ENCODE measurements at places on chromosomes 7 and 10.

GRCh38 chr7:55623617-55624016 is 51.3 kb upstream of the VOPP1 start:
- no peak for DNase-seq

DNA sequence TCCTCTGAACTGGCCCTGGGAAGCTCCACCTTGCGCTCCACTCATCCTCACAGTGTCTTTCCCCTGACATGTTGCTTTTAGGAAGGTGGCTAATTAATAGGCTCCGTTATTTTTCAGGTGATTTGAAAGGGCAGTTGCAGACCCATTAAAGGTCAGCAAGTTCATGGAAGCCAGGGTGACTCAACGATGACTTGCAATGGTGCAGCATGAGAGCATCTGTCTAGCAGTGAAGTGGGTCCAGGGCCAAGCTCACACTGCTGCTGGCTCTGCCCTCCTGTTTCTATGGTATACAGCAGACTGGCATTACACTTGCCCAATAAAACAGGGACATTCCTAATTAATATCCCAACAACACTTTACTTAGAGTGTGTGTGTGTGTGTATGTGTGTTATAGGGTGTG is 68.8 kb upstream of the WDR11 start:
- DNase-seq: no peak

- no peak for DNase-seq
These were observed 52.9 kb upstream of the PIK3CG start for GRCh38 chr7:106812027-106812643.

- DNase-seq: no peak
These were observed 66.5 kb downstream of the TPK1 start for GRCh38 chr7:144769352-144769751.

- no peak for DNase-seq
These were observed 167.4 kb downstream of the TMEM26 start for GRCh38 chr10:61285749-61286148.

DNA sequence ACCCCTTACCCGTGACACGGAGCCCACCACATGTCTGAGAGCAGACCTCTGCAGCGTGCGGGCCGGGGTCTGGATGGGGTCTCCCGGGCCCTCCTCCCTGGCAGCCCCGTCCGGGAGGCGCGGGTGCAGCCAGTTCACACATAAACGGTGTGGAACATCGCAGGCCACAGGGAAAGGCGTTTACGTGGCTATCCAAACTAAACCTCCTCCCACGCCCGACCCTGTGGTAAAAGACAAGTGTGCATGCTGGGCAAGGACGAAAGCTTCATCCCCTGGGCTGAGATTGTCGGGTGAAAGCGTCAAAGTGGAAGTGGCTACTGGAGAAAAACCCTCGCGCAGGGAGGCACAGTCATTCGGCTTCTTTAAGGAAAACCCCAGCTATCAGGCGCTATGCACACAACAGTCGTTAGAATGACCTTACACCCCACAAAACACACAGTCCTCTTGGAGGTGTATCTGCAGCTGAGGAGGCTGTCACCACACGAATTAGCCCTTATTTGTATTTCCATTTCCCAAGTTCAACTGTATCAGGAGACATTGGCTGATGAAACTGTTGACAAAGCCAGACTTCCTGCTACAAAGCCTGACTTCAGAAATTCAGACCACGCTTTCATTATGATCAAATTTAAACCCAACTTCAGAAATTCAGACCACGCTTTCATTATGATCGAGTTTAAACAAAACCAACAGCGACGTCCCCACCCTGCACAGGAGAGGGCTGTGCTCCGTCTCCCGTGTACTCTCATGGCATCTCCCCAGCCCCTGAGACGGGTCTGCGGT is 15.3 kb downstream of the GPER1 start:
- DNase-seq: no peak

- no peak for DNase-seq
These were observed 185.1 kb downstream of the DGKI start for GRCh38 chr7:137661634-137662033.

DNA sequence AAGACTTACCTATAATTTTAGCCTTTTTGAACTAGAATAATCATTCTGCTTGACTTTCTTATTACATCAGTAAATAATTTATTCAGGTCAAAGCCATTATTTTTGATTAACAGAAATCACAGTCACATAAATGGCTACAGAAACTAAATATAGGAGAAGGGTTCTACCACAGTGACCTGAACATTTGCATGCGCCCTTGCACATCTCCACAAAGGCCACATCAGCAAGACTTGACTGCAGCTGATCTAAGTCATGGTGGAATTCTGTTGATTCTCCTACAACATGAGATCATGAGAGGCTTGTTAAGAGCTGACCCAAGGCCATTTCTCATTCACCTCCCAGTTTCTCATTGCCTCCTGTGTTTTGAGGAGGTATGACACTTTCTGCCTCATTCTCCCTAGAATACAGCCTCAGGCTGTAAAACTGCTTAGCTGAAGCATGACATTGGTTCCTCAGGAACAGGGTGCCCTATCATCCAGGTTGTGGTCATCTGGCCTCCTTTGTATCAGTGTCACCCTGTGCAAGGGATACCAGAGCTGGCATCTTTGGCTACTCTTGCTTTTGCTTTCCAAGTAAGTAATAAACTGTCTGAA is 6.7 kb upstream of the IMMP2L start:
- no peak for DNase-seq

- DNase-seq: no peak
These were observed 115.0 kb downstream of the SND1 start for GRCh38 chr7:127766831-127767459.

GRCh38 chr10:97454330-97455036 is 8.5 kb downstream of the ZDHHC16 start:
- DNase-seq: no peak

DNA sequence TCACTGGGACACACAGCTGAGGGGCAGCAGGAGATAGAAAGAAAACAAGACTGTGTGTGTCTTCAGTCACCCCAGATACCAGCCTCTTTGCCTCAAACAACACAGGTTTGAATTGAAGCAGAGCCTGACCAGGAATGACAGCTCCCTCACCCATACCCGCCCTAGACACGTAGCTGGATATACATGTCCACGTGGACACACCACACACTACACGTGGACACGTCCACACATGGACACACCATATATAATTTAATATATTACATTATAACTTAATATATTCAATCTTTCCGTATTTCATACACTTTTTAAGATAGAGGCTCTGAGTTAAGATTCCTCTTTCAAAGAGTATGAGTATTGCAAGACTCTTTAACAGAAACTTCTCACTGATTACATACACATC is 11.3 kb downstream of the GDF2 start:
- no peak for DNase-seq

GRCh38 chr7:44244282-44244681 is 43.5 kb downstream of the YKT6 start:
- no peak for DNase-seq

GRCh38 chr10:98224996-98225395 is 43.0 kb downstream of the LOXL4 start:
- no peak for DNase-seq

DNA sequence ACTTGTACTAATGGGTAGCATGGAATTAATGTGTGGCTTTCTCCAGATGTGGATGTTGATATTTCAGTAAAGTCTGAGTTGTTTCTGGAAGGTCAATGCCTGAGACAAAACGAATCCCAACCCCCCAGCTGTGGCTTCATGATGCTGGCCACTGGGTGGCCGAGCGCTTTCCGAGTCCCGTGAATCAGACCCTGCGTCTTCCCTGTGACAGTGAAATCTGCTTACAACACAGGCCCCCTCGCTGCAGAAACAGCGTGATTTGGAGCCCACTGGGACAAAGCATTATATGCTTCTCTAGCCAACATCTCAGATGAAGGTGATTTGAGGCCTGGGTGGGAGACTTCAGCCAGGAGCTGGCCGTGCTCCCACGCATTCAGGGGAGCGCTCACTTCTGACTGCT is 124.7 kb downstream of the WDR37 start:
- no peak for DNase-seq

GRCh38 chr7:85004402-85004801 is 182.5 kb downstream of the SEMA3D start:
- no peak for DNase-seq

GRCh38 chr10:51640120-51640819 is 59.1 kb downstream of the CSTF2T start:
- DNase-seq: no peak

GRCh38 chr7:116652793-116653192 is 19.2 kb upstream of the MET start:
- DNase-seq: no peak

GRCh38 chr7:128815289-128815942 is 14.8 kb upstream of the FLNC start:
- DNase-seq: no peak

- DNase-seq: no peak
These were observed 208.2 kb downstream of the TFEC start for GRCh38 chr7:115822380-115822779.

DNA sequence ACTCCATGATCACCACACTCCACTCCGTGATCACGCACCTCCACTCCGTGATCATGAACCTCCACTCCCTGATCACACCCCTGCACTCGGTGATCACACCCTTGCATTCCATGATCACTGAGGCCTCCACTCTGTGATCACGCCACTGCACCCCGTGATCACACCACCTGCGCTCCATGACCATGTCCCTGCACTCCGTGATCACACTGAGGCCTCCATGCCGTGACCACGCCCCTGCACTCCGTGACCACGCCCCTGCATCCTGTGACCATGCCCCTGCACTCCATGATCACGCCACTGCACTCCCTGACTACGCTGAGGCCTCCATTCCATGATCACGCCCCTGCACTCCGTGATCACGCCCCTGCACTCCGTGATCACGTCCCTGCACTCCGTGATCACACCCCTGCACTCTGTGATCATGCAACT is 27.1 kb downstream of the STK32C start:
- DNase-seq: no peak

- no peak for DNase-seq
These were observed 42.3 kb downstream of the ARID5B start for GRCh38 chr10:61943674-61944378.

DNA sequence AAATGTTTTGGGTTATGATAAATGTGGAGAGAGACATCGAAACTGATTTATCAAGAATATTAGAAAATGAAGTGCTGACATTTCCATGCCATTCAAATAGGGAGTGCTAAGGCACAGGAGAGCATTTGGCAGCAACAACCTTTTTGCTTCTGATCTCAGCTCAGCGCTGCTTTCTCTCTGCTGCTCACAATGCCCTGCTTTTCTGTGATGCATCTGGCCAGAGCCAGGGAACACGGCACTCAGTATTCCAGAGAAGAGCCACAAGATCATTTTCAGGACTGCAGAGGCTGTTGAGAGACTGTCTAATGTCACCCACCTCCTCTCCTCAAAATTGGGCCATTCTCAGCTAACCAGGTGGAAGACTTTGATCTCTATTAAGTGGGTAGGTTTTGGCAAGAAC is 28.1 kb downstream of the INSYN2A start:
- no peak for DNase-seq

DNA sequence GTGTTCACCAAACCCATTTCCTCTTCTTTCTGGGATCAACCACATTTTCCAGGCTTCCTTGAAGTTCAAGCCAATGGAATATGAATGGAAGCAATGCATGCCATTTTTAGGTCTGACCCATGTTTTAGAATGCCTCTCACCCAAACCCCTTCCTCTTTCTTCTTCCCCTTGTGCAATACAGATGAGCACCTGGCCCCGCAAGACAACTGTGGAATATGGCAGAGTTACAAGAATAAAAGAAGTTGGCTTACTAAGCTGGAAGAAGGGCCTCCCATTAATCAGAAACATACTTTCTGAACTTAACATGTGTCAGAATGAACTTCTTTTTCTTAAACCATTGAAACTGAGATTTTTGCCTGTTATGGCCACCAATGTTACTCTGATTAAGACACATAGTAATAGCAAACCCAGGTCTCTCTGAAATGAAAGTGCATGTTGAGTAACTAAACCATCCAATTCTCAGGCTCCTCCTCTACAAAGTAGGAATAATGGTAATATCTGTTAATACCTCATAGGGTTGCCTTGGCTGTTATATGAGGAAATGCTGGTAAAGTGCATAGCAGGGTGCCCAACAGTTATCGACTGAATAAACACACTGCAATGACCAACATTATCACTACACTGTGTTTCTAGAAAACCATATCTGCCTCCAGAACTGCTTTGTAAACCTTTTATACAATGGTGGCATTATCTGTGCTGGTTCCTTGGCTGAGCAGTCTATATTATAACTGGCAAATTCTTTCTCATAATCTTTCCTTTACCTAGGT is 382.2 kb upstream of the NRP1 start:
- DNase-seq: no peak

GRCh38 chr10:74282151-74282847 is 131.3 kb downstream of the ADK start:
- DNase-seq: no peak

- DNase-seq: no peak
These were observed 242.9 kb downstream of the ABCA13 start for GRCh38 chr7:48414011-48414732.

GRCh38 chr7:32611201-32612099 is 116.2 kb downstream of the AVL9 start:
- DNase-seq: no peak

DNA sequence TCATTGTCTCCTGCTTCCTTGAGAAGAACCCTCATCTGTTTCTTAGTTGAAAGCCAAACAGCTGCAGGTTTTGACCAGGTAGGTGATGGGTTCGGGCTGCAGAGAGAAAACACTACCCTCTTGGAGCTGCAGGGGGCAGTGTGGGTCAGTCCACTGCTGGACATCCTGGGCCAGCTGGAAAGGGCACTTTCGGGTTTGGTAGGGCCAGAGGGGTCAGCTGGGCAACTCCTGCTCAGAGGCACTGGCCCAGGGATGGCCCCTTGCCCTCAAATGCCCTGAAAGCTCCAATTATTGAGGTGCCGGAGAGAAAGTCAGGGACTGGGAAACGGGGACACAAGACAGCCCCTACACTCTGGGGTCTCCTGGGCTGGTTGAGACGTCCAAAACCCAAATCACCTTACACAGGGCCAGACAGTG is 90.7 kb downstream of the MKI67 start:
- peak; percentile 41 for DNase-seq

- no peak for DNase-seq
These were observed 21.8 kb downstream of the AKR1E2 start for GRCh38 chr10:4847561-4848355.

GRCh38 chr7:155456738-155457543 is 988 bp upstream of the EN2 start:
- no peak for DNase-seq

GRCh38 chr7:106177300-106177690 is 65.2 kb upstream of the SYPL1 start:
- DNase-seq: no peak

DNA sequence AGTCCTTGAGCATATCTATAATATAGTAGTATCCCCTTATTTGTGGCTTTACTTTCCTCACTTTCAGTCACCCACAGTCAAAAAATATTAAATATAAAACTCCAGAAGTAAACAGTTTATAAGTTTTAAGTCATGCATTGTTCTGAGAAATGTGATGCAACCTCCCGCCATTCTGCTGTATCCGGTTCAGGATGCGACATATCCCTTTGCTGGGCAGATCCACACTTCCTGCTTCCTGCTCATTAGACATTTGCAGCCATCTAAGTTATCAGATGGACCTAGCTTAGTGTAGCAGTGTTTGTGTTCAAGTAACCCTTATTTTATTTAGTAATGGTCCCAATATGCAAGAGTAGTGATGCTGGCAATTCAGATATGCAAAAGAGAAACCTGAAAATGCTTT is 38.9 kb upstream of the BMS1 start:
- DNase-seq: no peak

Data from omental fat pad (tissue), 4 donors.